ENCODE measurements at places on chromosomes 4 and X. TPM values are rescaled to one million over a fixed set of nuclear protein-coding genes. Genes with fewer than 3 reads are reported as not detected.

The SLIT2 gene
- 36.9 TPM for total RNA-seq

The TRO gene
- 18.3 TPM for total RNA-seq

The PABPC1L2B gene
- not detected for total RNA-seq

The EFHC2 gene
- total RNA-seq = 0.08 TPM

The MAGEA11 gene
- total RNA-seq = not detected

Data from smooth muscle cell of the coronary artery (primary cell).